ENCODE measurements at places on chromosomes 5 and 9.

DNA sequence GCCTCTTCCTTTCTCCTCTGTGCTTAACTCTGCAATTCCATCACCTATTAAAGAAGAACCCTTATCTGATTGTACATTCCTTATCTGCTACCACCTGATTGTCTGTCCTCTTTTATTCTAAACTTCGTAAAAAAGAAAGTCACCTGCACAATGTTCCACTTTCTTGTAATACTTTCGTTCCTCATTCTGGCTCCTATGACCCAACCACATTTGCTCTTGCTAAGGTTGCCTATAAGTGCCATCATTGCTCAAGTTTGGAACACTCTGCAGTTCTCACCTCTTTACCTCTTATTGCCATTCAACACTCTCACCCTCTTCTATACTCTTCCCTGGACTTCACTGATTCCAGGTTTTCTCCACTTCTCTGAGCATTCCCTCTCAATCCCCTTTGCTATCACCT is 10.1 kb downstream of the TAF1L start:
- no peak for DNase-seq

- DNase-seq, result no peak
These were observed 10.9 kb downstream of the SMIM3 start for GRCh38 chr5:150789450-150789849.

- peak; percentile 40 for DNase-seq
These were observed 4.1 kb downstream of the MRPS2 start for GRCh38 chr9:135504262-135505243.

GRCh38 chr9:124045076-124045829 is 33.7 kb downstream of the LHX2 start:
- no peak for DNase-seq

DNA sequence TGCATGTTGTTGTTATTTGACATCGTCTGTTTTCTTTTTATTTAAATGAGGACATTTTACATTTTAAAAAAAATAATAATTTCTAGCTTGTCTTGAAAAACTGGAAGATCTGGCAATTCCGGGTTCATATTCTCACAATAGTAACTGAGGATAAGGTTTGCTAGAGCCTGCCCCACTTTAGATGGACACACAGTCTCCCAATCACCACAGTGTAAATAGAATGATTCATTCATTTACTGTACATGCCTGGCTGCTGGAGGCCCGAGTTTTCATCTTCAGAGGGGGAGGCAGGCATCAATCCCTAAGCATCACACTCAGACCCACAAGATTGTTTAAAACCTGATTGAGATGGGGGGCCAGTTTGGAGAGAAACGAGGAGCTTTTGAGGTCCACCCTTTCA is 2039.7 kb upstream of the WWC1 start:
- DNase-seq, result no peak

DNA sequence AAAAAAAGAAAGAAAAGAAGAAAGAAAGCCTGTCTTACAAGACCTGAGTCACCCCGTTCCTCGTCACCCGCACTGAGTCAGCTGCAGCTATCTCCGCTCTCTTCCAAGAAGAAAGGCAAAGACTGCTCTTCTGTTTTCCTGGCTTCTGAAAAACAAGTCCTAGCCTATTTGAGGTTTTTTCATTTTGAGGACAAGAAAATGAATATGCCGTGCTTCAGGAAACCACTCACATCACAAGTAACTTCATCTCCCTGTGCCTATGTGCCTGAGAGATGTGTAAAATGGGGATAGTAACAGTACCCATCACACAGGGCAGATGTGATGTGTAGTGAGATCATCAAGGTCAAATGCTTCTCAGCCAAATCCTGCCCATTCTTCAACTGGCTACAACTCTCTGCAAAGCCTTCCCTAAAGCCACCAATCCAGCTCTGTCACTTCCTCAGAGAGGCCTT is 78.4 kb downstream of the GLDC start:
- DNase-seq, result peak; percentile 93

GRCh38 chr5:169176709-169177694 is 123.9 kb downstream of the SLIT3 start:
- DNase-seq, result no peak

DNA sequence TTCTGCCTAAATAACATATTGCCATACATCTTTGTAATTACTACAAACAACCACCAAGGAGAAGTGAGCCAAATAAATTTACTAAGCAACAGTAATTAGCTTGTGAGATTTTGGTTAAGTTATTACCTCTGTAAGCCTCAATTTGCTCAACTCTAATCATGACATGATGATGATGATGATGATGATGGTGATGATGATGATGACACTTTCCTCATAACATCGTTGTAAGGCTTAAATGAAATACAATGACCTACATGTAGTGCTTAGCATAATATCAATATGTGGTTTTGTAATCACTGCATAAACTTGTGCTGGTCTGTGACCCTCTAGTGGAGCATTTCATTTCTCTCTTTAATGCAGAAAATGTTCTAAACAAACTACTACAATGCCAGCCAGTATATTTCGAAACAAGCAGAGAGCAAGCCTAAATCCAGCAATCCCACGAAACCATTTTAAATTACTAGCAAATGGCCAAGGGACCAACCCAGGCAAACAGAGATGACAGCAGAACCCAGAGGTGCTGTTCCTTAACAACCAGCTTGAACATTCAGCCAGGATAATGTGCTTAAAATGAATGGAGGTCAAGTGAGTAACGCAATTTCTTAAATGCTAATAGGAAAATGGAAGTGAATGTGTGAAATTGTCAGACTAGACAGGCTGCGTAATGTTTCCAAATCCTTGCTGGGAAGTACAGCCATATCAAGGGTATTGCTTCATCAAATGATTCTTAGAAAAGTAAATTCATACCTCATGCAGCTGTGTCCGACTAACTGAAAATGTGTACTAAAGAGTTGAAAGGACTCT is 281.9 kb upstream of the PUM3 start:
- DNase-seq, result no peak

DNA sequence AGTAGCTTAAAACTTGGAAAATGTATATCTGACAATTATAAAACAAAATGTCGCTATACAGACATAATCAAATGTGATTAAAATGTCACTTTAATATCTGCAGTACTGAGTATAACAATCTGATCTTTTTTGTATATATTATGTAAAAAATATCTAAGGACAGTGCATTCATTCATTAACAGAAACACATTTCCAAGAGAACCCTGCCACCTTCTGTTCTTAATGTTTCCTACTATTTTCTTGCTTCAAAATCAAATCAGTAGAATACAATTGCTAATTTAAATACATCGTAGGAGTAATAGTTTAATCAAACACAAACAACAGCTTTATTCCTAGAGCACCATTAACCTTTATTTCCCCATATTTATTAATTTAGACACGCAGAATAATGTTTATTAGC is 142.6 kb upstream of the ST8SIA4 start:
- peak; percentile 16 for DNase-seq

GRCh38 chr5:113524927-113525326 is 11.4 kb downstream of the YTHDC2 start:
- DNase-seq, result no peak

- peak; percentile 21 for DNase-seq
These were observed 76.1 kb upstream of the ASS1 start for GRCh38 chr9:130368631-130369103.

- no peak for DNase-seq
These were observed 65.2 kb upstream of the GLIS3 start for GRCh38 chr9:4365055-4365454.

DNA sequence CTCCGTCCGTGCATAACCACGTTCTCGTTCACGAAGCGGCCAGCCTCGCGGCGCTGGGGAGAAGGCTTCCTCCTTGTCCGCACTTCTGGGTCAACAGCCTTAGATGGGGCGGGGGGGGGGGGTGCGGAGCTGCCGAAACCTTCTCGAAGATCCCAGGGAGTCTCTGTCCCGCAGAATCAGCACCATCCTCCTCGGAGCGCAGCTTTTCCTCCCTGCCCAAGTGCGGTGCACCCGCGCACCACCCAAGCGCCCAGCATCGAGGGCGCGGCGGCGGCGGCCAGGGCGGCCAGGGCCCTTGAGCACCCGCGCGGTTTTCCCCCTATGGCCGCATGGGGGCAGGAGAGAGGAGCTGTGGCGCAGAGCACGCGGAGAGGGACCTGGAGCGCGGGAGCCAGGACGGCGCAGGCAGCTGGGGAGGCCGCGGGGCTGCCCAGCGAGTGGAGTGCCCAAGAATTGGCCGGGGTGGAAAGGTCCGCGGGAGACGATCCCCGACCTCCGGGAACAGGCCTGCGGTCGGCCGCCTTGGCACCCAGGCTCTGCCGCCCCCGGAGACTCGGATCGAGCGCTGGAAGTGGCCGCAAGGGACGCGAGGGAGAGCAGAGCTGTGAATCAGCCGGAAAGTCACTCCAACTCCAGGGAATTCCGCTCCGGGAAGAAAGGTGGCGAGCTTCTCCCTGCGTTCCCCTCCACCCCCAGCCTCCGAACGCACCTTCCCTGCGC is 43.1 kb downstream of the TMEM174 start:
- peak; percentile 55 for DNase-seq

DNA sequence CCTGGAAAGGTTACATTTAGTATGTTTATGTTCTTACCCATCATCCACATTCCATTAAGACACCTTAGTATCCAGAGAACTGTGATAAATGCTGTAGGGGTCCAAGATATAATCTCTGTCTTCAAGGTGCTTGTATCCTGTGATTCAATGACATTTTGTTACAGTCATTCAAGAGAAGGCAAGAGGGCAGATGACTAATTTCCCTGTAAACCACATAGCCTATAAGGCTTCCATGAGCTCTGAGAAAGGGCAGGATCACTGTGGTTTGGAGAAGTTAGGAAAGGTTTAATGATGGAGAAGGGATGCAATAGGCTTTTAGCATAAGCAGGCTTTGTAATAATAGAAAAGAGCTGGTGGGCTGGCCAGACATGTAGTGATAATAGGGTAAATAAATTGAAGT is 40.0 kb downstream of the PAPPA start:
- peak; percentile 89 for DNase-seq

- DNase-seq, result peak; percentile 80
These were observed 26.4 kb downstream of the ERAP1 start for GRCh38 chr5:96781031-96781971.

- no peak for DNase-seq
These were observed 1953.1 kb upstream of the CDH6 start for GRCh38 chr5:29240379-29240778.

DNA sequence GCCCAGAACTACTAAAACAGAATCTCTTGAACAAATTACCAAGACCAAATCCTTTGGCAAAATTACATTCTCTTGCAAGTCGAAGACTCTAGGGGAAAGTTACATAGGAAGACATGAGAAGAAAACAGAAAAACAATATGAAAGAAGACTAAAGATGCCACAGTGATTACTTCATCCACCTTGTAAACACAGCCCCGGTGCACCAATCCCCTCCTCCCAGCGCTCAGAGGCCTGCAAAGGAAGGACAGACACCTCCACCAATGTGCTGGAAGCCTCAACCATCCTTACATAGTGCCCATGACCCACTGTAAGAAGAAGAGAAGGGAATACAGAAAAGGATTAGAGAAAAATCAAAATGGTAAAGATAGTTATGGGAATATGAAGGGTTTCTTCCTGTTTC is 218.5 kb downstream of the SPOCK1 start:
- no peak for DNase-seq

GRCh38 chr5:126872561-126873354 is 95.8 kb downstream of the LMNB1 start:
- DNase-seq, result no peak

DNA sequence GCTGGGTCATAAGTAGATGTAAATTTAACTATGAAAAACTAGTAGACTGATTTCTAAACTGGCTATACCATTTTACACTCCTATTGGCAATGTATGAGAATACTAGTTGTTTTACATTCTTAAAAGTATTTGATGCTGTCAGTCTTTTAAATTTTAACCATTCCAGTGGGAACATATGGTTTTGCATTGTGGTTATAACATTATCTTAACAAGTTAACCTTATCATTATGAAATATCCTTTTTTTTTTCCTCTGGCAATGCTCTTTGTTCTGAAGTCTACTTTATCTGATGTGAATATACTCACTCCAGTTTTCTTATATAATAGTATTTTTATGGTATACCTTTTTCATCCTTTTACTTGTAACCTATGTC is 548.9 kb upstream of the CLINT1 start:
- no peak for DNase-seq

DNA sequence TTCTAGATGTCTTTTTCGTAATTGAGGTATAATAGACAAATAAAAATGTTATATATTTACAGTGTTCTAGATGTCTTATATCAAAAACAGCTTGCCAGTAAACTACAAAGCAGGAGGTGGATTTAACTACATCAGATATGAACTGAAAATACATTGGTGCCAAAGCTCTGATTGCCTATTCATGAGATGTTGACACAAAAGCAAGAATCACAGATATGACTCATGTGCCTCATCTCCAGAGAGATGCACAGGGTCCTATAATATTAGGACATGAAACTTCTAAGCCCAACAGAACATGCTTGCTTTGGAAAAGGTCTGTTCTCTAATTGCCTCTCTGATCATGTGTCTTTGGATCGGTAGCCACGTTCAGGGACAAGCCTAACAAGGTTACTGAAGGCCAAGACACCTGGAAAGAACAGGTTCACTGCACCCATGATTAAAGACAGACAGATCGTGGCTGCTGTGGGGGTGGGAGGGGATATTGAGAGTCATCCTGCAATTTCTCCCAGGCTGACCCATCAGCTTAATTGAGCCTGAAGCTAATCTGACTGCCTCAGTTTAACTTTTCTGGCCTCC is 16.8 kb downstream of the ABCA1 start:
- DNase-seq, result peak; percentile 44

DNA sequence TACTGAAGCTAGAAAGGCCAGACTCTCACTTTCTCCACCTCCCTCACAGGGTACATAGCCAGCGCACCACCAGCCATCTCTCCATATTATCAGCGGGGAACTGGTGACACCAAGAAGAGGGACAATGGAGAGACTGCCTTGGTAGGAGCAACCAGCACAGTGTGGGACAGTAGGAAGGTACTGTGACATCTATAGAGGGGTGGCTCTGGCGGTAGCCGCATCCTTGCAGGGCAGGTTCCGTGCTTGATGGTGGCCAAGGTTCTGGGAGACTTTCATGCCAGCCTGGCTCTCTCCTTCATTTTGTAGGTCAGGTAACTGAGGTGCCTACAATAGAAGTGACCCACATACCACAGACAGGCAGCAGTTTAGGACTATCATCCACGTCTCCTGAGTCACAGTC is 65.5 kb upstream of the SMIM23 start:
- no peak for DNase-seq

DNA sequence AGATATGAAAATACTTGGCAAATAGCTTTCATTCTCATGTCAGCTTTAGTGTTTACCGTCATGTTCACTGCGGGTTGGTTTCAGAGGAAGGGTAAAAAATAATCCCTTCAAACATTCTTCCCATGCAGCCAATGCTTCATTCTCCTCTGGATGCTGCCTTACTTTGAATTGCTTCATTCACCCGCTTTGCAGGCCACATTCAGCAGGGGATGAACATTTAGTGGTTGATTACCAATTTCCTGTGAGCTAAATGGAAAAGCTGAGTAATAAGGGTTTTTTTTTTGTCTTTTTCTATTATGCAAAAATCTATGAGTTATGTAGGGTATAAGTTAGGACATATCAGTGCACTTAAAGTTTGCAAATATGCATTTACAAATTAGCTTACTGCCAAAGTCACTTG is 96.3 kb upstream of the MEF2C start:
- DNase-seq, result no peak

GRCh38 chr5:141883184-141883891 is 5.1 kb upstream of the PCDH1 start:
- DNase-seq, result no peak

GRCh38 chr5:57715296-57715695 is 232.7 kb upstream of the ACTBL2 start:
- DNase-seq, result no peak

GRCh38 chr9:120532475-120532874 is 47.5 kb downstream of the CDK5RAP2 start:
- peak; percentile 57 for DNase-seq
